ENCODE measurements at places on chromosomes 1 and 21.

DNA sequence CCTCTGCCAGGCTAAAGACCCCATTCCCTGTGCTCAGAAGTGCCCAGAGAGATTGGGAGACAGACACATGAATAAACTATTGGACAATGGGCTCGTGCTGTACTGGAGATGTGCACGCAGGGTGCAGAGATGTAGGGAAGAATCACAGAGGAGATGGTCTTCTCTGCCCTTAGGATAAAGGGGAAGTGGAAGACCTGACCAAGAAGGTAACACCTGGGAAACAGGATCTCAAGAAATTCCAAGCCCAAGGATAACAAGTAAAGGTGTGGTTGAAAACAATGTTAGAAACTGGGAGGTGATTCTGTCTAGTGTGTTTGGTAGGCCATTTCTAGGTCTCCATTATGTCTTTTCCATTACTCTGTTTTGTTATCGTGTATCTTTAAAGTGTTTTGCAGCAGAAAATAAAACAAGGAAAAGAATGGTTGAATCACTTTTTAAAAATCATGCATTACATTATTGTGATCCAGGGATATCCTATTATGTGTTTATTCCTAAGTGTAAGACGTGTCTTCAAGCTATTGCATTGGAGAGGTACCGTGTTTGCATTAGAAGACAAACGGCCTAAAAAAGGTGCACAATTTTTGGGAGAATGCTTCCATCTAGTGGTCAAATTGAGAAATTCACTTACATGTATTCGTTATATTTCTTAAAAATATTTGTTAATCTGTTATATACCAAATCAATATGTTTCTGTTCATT is 40.8 kb upstream of the KCTD3 start:
- no peak for DNase-seq

DNA sequence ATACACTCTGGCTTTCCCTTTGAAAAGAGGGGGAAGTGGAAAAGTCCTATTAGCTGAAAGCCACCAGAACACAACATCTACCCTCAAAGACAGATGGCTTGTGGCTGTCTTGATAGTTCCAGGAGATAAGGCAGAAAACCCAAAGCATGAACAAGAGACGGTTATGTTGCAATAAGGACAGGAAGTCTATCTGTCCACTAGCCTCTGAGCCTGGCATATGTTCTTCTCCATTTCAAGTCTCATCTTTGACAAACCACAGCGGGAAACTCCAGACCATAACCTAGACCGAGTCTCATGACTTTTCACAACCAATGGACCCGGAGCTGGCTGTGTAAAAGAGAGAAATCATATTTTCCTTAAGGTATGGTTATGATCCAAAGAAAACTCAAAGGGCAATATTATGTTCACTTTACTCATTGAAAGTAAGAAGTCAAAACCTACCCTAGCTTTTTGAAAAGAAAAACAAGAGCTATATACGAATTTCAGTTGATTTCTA is 33.8 kb downstream of the DUSP10 start:
- DNase-seq = no peak

GRCh38 chr1:16984717-16985116 is 4.3 kb upstream of the MFAP2 start:
- no peak for DNase-seq

GRCh38 chr1:154972213-154972516 is 1.6 kb upstream of the SHC1 start:
- no peak for DNase-seq

DNA sequence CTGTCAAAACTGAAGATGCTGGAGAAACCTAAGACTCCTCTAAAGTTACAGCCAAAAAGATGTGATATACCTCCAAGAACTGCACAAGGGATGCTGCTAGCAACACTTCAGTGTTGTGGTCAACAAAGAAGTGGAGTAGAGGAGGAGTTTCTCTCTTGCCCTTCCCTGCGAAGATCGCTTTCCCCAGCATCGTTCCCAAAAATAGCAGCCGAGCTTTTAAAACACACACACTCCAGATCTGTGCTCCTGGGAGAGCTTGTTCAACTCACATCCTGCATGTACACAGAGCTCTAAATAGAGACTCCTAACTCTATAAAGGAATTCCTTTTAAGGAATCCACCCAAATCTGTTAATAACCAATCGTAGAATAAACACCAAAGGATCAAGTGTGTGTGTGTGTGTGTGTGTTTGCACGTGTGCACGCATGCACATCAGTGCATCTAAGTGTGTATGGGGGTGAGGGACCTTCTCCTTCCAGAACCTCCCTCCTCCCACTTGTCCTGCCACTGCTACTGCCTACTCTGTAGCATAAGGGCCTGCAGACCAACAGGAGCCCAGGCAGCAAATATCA is 58.5 kb downstream of the PSMG1 start:
- no peak for DNase-seq

GRCh38 chr1:209854196-209854595 is 26.4 kb downstream of the UTP25 start:
- DNase-seq = no peak

DNA sequence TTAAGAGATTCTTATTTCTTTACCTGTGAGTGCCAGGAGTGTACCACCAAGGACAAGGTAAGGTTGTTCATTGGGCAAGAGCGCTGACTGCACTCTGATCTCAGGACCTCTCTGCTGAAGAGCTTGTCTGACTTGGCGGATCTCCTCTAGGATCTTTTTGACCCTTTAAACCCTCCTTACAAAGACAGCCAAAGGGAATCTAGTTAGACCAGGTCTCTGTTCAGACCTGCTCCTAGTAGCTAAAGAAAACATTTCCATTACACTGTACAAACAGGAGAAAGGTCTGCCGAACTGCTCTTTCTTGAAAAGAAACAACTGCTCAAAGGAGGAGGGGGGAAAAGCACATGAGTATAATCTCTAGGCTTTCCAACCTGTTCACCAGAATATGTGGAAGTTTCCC is 49.3 kb downstream of the SMYD2 start:
- DNase-seq = no peak

- no peak for DNase-seq
Observed at GRCh38 chr1:57850176-57850940, 426.5 kb upstream of the DAB1 start.

DNA sequence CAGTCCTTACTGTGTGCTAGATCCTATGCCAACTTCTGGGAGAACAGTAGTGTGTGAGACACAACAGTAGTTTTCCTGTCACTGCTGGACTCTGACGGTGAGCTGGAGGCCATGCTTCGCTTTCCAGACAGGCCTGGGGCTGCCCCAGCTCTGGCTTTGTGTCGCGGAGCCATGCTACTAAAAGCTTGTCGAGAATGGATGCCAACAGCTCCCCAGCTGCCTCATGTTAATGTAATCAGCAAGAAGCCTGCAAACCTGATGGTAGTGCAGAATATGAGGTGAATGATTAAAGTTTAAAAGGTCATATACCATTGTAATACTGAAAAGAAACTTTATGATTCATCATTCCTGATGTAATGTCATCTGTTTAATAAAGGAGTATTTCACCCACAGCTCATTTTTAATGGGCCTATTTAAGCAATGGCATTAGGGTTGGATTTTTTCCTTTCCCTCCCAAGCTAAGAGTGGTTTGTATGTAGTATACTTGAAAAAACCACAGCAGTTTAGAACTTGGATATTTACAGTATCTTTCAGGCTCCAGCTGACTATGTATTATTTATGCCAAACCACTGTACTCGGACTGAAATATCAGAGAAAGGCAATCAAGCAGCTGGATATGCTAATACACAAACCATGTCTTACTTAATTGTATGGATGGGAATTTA is 343.0 kb downstream of the NUF2 start:
- no peak for DNase-seq

DNA sequence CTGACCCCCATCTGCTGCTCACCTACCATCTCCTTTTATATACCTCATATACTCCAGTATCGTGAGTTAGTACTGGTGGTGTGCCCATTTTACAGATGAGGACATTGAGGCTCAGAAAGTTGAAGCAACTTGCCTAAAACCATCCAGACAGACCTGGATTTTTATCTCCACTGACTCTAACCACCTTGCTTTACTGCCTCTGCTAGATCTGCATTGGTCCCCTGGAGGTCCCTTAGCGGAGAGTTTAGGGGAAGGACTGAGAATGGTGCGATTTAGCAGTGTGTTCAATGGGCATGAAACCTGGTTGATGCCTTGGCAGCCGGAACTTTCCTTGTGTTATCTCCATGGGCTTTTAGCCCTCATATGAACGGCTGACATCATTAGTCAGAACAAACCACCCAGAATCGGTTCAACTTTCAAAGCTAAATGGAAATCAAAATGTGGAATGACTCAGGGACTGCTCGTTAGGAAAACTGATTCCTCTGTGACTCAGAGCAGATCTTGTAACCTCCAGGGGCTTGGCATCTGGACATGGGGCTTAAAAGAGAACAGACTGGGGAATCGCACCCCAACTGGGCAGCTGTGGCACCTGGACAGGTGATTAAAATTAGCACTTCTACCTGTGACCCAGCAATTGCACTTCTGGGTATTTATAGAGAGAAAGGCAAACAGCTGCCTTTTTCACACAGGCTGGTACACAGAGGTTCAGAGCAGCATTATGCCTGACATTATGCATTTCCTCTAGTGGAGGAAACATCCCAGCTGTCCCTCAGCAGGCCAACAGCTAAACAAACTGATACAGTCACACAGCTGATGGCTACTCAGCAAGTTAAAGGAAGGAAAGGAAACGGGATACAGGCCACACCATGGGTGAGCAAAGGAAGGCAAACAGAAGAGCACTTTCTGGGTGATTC is 25.3 kb downstream of the TMEM51 start:
- DNase-seq = no peak

DNA sequence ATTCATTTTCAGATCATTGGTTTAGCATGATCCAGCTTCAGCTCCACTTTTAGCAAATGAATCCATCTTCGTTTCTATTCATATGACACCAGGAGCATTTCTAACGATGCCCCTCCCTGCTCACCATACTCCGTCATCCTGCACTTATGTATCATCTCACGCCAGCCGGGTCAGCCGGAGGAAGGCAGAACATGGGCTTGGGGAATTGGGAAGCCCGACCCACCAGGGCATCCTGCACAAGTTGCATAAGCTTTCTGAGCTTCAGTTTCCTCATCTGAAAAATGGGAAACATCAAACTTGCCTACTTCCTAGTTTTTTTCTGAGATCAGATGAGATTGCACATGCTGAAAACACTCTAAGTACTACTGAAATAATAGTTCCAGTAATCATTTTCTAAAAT is 194.7 kb downstream of the AK5 start:
- DNase-seq = no peak

- no peak for DNase-seq
Observed at GRCh38 chr1:5941671-5942070, 50.6 kb downstream of the NPHP4 start.

DNA sequence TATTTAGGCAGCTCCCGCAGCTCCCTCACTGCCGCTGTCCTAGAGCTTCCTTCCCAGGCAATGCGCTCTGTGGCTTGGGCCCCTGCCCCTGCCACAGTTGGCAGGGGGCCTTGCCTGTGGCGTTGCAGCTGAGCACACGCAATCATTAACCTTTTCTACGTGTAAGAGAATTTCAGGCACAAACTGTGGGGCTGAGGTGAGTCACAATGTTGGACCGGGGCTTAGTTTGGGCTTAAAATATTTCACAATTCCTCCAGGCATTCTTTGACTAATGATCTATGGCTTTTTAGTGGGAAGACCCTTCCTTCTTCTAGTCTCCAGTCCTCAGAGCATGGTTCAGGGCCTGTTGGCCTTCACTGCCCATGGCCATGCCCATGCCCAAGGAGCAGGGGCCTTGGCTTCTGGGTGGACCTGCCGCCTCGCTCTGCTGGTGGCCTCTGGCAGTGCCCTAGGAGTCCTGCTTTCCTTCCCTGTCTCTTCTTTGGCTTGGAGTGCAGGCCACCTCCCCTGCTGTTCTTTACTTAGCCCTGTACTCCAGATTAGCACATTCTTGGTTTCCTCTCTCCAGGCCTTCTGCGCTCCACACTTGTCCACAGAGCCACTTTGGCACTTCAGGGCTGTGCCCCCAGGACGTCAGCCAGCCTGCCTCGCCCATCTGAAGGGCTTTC is 39.2 kb downstream of the MAPKAPK2 start:
- DNase-seq = no peak

DNA sequence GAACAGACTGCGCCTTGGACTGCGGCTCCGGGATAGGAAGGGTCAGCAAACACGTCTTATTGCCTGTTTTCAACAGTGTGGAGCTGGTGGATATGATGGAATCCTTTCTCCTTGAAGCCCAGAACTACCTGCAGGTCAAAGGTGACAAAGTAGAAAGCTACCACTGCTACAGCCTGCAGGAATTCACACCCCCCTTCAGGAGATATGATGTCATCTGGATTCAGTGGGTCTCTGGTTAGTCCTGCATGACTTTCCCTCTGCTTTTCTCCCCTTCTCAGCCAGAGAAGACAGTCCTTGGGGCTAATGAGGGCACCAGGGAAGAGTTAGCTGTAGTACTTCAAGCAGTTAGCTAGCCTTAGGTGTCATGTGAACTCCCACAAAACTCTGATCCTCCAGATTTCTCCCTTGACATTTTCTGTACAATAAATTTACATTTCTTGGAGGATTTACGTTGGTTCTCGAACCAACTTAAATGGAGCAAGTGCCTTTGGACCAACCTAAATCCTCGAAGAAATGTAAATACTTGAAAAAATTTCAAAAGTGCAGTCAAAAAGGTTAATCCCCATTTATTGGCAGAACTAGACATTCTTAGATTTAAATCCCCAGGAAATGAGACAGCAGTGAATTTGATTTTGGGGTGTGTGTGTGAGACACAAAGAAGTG is 20.9 kb downstream of the NTMT2 start:
- no peak for DNase-seq

DNA sequence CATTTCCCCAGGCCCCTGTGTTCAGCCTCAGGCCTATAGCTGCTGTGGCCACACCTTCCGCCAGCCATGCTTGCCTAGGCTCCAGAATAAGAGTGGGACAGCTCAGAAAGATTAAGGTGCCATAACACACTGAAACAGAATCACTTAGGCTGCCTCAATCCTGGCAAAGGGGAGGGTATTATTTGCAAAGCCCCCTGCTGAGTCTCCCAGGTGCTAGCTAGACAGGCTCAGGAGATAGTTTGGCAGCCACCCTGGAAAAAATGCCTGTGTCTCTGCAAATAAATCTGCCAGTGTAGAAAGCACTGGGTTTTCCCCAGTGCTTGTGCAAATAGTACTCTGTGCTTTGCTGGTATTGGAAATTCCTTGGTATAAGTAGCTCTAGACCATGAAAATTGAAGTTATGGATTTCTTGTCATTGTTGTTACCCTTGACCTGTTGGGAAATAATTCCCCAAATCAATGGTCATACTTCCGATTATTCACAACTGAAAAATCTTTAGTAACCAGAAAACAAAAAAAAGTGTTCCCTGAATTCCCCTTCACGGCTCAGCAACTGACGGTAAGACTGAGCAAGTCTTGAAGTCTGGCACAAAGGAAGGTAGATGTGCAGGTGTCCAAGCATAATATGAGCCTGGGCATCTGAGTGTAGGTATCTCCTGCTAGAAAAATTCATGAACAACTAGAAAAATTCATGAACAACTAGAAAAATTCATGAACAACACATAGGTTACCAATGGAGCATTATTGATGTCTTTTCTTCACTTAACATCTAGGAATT is 56.9 kb downstream of the PROX1 start:
- DNase-seq = no peak

GRCh38 chr1:87103074-87103473 is 188.6 kb downstream of the HS2ST1 start:
- no peak for DNase-seq

GRCh38 chr1:67018574-67018973 is 35.4 kb downstream of the SLC35D1 start:
- no peak for DNase-seq

Measured in activated naive CD4-positive, alpha-beta T cell treated with anti-CD3 and anti-CD28 coated beads, Interleukin-2, amount 50 U/mL, for 72 hours (primary cell).